T-helper 2 cell treated with Interferon-gamma antibody and Interleukin-4, amounts not matched to agents 5 μg/mL and 100 μg/mL, for 36 hours (primary cell): ENCODE measurements at places on chromosomes 6 and 20.

GRCh38 chr20:18252597-18253451 lies 35.5 kb upstream of the ZNF133 start:
- DNase-seq = no peak
- peaks cover 2% of the 10 kb centered on the region for H3K27me3 ChIP-seq
- no peak overlapping the region for H3K4me3 ChIP-seq
- no peaks in the 10 kb centered on the region for H3K36me3 ChIP-seq
- no peak overlapping the region for H3K27ac ChIP-seq

- peaks cover 4% of the 10 kb centered on the region for H3K36me3 ChIP-seq
- H3K4me1 ChIP-seq = peaks cover 11% of the 10 kb centered on the region
- no peak overlapping the region for H3K4me3 ChIP-seq
- DNase-seq = no peak
- no peak overlapping the region for H3K27ac ChIP-seq
These were observed 44.2 kb upstream of the ARFGEF2 start for GRCh38 chr20:48877304-48877703.

DNA sequence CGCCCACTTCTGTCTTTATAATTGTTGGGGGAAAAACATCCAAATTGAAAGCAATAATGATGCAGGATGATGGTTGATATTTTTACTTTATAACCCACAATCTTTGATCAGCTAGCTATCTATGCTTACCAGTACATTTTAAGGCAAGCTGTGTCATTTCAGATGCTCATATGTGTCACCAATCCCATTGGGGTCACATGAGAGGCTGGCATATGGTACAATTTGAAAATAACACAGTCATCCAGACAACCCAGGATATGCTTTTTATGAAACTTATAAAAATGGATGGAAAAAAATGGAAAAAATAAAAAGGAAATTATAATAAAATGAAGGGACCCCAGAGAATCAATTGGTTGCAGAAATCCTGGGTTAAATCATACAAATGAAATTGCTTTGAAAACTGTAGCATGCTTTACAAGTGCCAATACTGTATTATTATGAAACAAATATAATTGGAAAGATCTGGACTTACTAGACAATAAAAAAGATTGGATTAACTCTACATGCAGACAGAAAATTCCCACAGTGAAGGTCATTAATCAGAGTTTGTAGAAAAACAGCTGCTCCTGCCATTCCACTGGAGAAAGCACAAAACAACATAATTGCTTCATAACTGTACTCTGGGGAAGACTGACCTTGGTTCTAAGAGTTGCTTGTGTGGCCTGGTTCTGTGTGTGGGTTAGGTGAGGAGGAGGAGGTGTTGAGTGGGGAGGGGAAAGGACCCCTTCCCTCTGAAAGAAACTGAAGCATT lies 13.3 kb upstream of the PRIM2 start:
- no peaks in the 10 kb centered on the region for H3K36me3 ChIP-seq
- no peak for DNase-seq
- H3K4me1 ChIP-seq = no peaks in the 10 kb centered on the region

GRCh38 chr20:51910321-51911050 lies 108.2 kb upstream of the SALL4 start:
- no peaks in the 10 kb centered on the region for H3K4me1 ChIP-seq
- H3K27me3 ChIP-seq = peaks cover 2% of the 10 kb centered on the region
- DNase-seq = no peak

DNA sequence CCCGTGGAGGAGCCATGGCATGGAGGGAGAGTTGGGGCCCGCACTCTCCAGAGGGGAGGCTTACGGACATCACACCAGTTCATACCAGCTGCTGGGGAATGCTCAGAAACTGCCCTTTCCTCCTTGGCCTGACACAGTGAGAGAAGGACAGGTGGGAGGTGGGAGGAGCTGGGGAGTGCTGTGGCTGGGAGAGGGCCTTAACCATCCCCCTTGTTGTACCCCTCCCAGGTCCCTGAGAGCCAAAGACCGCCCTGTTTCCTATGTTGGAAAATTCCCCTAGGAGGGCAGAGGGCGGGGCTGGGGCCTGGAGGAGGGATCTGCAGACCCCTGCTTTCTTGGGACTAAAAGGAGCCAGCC lies 24.1 kb downstream of the FOXP4 start:
- no peaks in the 10 kb centered on the region for H3K27me3 ChIP-seq
- H3K4me1 ChIP-seq = no peaks in the 10 kb centered on the region
- H3K36me3 ChIP-seq = no peaks in the 10 kb centered on the region

DNA sequence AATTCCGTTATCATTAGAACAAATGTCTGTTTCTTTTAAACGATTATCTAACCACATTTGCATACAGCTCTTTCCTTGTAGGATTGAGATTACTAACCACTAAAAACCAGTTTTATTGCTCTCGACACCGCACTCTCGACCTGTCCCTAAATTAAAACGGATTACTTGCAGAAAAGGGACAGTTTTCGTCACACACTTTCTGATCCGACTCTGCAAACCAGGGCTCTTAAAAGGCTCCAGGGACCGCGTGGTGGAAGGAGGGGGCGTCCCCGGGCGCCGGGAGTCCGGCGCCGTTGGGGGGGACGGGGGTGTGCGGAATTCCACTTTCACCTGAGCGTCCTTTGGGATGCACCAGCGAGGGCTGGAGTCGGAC lies 731 bp downstream of the MAK start:
- peak overlapping the region; percentile 83 for H3K4me3 ChIP-seq
- peak; percentile 7 for DNase-seq

DNA sequence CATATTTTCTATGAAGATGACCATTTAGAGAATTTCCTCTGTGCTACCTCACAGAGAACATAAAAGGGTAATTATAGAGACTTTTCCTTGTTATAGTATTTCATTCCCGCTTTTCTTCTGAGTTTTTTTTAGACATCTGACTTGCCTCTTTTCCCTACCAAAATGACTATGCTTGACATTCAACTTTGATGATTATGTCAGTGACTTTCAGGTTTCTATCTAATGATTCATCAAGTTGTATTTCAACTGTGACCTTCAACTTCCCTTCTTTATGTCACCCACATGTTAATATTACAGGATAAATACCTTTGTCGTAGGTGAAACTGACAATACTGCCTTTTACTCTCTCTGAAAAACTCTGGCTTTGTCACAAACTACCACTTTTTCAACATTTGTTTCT lies 95.3 kb downstream of the MLIP start:
- H3K27ac ChIP-seq = no peak overlapping the region
- H3K4me1 ChIP-seq = no peaks in the 10 kb centered on the region
- H3K36me3 ChIP-seq = no peaks in the 10 kb centered on the region
- no peak overlapping the region for H3K4me3 ChIP-seq
- no peak for DNase-seq
- H3K27me3 ChIP-seq = no peaks in the 10 kb centered on the region

DNA sequence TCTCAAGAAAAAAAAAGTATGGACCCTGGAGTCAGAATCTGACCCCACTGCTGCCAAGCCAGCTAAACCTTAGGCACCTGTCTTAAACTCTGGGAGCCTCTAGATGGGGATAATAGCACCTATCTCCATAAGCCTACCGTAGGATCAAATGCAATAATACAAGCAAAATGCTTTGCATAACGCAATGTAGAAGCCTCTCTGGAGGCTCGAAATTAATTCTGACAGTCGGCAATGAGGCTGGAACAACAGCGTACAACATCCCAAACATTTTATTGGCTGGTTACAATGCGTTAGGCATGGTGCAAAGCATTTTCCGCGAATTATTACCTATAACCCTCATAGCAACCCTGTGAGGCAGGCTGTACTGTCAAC lies 521 bp downstream of the CDK5RAP1 start:
- peak overlapping the region; percentile 93 for H3K27ac ChIP-seq
- DNase-seq = no peak
- H3K36me3 ChIP-seq = peaks cover 8% of the 10 kb centered on the region
- H3K4me1 ChIP-seq = peaks cover 30% of the 10 kb centered on the region
- no peaks in the 10 kb centered on the region for H3K27me3 ChIP-seq
